ENCODE measurements at places on chromosomes 3 and 15. TPM values are rescaled to one million over a fixed set of nuclear protein-coding genes. Genes with fewer than 3 reads are reported as not detected.

Gene HDC
- total RNA-seq, result not detected

Gene AADACL2
- not detected for total RNA-seq

Gene ZIC1
- total RNA-seq, result 0.44 TPM

Gene LRRC49
- total RNA-seq, result 7.8 TPM

Gene ERICH6
- not detected for total RNA-seq

Gene NR2E3
- not detected for total RNA-seq

Gene ISL2
- total RNA-seq, result 5.8 TPM

GRCh38 chr3:195889870-195890295, 18.5 kb downstream of the TNK2 start:
- no peak for DNase-seq
- H3K4me1 ChIP-seq, result peaks cover 34% of the 10 kb centered on the region
- H3K36me3 ChIP-seq, result peaks cover 8% of the 10 kb centered on the region
- H3K27ac ChIP-seq, result no peak overlapping the region
- peaks cover 4% of the 10 kb centered on the region for H3K27me3 ChIP-seq

GRCh38 chr3:187737368-187738070, 7.7 kb downstream of the BCL6 start:
- peak; percentile 65 for DNase-seq
- peaks cover 66% of the 10 kb centered on the region for H3K4me1 ChIP-seq
- peaks cover 26% of the 10 kb centered on the region for H3K36me3 ChIP-seq
- H3K27me3 ChIP-seq, result peaks cover 3% of the 10 kb centered on the region
- H3K27ac ChIP-seq, result peak overlapping the region; percentile 100

DNA sequence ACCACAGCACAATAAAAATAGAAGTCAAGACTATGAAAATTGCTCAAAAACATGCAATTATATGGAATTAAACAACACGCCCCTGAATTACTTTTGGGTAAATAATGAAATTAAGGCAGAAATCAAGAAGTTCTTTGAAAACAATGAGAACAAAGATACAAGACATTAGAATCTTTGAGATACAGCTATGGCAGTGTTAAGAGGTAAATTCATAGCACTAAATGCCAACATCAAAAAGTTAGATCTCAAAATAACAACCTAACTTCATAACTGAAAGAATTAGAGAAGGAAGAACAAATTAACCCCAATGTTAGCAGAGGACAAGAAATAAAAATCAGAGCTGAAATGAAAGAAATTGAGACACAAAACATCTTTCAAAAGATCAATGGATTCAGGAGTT, 86.6 kb upstream of the UBP1 start:
- H3K36me3 ChIP-seq, result peaks cover 57% of the 10 kb centered on the region
- no peaks in the 10 kb centered on the region for H3K4me1 ChIP-seq
- DNase-seq, result no peak
- H3K27me3 ChIP-seq, result peaks cover 2% of the 10 kb centered on the region

- DNase-seq, result peak; percentile 4
- no peak overlapping the region for H3K4me3 ChIP-seq
- H3K4me1 ChIP-seq, result peaks cover 18% of the 10 kb centered on the region
- no peaks in the 10 kb centered on the region for H3K36me3 ChIP-seq
- H3K27me3 ChIP-seq, result peaks cover 28% of the 10 kb centered on the region
Observed at GRCh38 chr15:66025015-66025452, 155.7 kb downstream of the RAB11A start.

GRCh38 chr3:65781594-65781993, 257.1 kb downstream of the MAGI1 start:
- peaks cover 54% of the 10 kb centered on the region for H3K4me1 ChIP-seq
- H3K27ac ChIP-seq, result no peak overlapping the region
- no peak overlapping the region for H3K4me3 ChIP-seq

DNA sequence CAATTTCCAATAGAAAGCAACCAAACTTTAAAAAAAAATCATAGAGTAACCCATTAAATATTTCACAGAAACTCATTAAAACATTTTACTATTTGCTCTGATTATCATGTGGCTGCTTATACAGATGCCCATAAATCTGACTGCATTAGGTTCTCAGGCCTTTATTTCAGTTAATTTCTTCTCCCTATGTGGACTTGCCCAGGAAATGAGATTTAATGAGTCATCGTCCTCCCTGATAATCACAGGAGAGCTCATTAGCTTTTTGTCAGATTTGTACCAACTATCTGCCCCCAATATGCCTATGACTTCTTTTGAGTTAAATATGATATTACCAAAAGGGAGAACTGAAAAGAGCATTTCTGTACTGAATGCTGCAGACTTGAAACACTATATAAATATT, 168.0 kb downstream of the FOXB1 start:
- DNase-seq, result no peak
- no peaks in the 10 kb centered on the region for H3K36me3 ChIP-seq
- no peak overlapping the region for H3K4me3 ChIP-seq
- H3K4me1 ChIP-seq, result no peaks in the 10 kb centered on the region

- H3K27me3 ChIP-seq, result peaks cover 15% of the 10 kb centered on the region
- DNase-seq, result no peak
- H3K4me3 ChIP-seq, result no peak overlapping the region
- peaks cover 12% of the 10 kb centered on the region for H3K36me3 ChIP-seq
- no peak overlapping the region for H3K27ac ChIP-seq
Observed at GRCh38 chr3:55458181-55458790, 28.8 kb downstream of the WNT5A start.

- H3K36me3 ChIP-seq, result no peaks in the 10 kb centered on the region
- H3K4me3 ChIP-seq, result no peak overlapping the region
- DNase-seq, result no peak
- no peak overlapping the region for H3K27ac ChIP-seq
- H3K27me3 ChIP-seq, result peaks cover 63% of the 10 kb centered on the region
Observed at GRCh38 chr3:10527295-10528001, 22.1 kb upstream of the ATP2B2 start.

DNA sequence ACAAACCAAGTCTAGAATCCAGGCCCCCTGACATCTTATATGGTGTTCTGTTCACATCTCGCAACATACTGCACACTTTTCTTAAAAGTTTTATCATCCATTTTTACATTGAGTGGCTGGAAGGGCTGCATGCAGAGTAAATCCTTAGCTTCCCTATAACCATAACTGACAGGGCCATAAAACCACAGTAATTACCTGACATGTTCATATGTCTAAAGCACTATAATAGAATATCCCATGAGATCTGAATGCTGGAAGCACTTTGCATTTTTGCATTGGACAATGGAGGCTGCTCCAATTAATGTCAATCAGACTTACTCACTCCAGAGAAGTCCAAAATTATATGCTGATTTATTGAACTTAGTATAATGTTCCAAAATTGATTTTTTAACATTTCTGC, 86.6 kb upstream of the HES1 start:
- H3K27me3 ChIP-seq, result peaks cover 26% of the 10 kb centered on the region
- H3K27ac ChIP-seq, result no peak overlapping the region
- H3K4me1 ChIP-seq, result peaks cover 6% of the 10 kb centered on the region
- DNase-seq, result no peak
- peaks cover 8% of the 10 kb centered on the region for H3K36me3 ChIP-seq

- peaks cover 4% of the 10 kb centered on the region for H3K36me3 ChIP-seq
- no peaks in the 10 kb centered on the region for H3K4me1 ChIP-seq
- H3K27ac ChIP-seq, result no peak overlapping the region
- no peaks in the 10 kb centered on the region for H3K27me3 ChIP-seq
- no peak overlapping the region for H3K4me3 ChIP-seq
- no peak for DNase-seq
Observed at GRCh38 chr3:183870563-183870962, 14.1 kb downstream of the PARL start.

DNA sequence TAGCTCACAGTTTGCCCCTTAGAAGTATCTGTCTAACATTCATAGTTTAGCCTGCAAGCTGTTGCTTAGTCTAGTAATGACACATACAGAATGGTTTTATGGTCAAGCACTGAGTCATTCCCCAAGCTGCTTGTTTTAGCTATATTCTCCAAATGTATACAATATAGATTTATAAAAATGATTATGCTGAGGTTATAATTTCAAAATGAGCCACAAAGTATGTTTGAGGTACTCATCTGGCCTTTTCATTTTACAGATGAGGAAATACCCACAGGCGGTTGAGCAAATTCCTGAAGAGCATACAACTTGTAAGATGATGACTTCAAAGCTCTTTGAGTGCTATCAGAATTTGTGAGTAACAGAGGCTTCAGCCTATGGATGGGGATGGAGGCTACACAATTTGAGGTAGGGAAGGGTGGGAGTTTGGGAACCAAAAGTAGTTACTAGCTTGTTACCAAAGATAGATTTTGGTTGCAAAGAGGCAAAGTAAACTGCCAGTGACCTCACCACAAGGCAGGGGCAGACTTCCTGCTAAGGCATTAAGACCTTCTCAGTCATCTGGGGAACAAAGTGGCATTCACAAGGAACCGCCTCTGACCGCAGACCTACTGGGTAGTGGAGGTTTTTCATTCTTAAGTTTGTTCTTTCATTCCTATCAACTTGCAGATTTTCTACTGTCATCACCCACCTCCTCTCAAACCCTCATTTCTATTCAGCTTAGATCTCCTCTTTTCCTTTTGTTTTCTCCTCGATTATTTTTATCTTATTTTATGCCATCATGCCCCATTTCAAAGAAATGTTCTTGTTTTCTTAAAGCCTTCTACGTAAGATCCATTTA, 257.2 kb upstream of the NECTIN3 start:
- DNase-seq, result peak; percentile 90
- H3K4me1 ChIP-seq, result peaks cover 67% of the 10 kb centered on the region
- peak overlapping the region; percentile 78 for H3K4me3 ChIP-seq
- peak overlapping the region; percentile 86 for H3K27ac ChIP-seq
- no peaks in the 10 kb centered on the region for H3K36me3 ChIP-seq
